C1 segment of cervical spinal cord (tissue), 14 donors: ENCODE measurements at places on chromosomes 6 and 20.

GRCh38 chr6:104591573-104592334, 268.0 kb downstream of the HACE1 start:
- DNase-seq: no peak

- no peak for DNase-seq
Observed at GRCh38 chr6:128303870-128304269, 216.5 kb downstream of the PTPRK start.

DNA sequence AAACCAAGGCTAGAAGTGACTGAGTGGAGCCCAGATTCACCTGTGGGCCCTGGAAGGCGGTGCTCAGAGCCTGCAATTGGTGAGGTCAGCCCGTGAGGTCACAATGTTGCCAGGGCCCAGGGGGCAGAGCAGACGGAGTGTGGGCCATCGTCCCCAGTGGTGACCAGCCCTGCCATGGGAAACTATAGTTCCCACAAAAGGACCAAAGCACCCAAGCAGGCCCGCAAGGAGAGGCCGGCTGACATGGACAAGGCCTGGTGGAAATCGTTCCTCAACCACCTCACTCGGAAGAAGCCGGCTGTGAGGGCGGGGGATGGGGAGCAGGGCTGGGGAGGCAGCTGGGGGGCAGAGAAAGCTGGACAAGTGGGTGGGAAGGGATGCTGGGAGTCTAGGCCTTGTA, at the start of gene C20orf144:
TSS of gene C20orf144 (plus strand) at position 156 of the 400 bp plus-strand sequence. CDS start at position 175, 19 bp downstream.
- DNase-seq: no peak

DNA sequence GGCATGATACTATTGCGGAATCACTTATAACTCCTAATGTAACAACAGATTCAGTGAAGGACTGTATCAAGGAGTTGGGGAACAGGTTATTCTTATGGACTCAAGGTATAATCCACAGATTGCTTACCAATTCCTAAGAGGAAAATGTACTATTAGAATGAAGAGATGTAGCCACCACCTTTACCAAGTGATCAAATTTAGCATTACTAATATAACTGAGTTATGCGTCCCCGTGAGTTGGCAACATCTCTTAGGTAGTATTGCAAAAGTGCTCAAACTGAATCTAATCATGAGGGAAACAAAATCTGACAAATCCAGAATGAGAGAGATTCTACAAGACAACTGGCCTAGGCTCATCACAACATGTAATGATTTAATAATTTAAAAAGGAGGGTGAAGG, 777 bp upstream of the SNRNP48 start:
- no peak for DNase-seq

DNA sequence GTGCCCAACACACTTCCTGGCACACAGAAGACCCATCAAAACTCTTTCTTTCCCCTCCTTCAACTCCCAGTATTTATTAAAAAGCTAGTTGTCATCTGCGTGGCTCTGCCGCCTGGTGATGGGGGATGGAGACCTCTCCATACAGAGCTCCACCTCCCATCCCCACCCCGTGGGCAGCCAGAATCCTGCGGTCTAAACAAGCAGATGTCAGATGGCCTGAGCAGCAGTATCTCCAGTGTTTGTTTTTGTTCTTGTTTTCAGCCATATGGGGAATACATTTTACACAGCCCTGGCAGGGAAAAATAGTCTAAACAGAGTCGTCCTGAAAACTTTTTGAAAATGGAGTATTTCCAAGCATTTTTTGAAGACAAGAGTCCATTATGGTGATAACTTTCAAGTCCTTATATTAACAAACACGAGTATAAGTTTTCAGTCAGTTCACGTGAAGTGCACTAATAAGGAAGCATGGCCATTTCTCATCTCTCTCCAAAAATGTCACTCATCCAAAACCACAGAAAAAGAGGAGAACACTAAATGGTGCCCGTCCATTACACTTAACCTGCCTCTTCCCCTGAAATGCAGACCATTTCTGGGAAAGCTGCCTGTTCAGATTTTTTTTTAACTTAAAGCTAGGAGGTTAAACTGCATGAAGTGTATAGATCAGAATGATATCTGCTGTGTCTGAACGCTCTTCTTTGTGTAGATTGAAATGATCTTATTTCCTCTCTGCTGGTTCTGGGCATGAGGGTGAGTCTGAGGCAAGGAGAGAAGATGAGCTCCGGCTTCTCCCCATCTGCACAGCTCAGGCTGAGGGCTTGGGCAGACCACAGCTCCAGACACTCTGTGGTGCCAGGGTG, 91.0 kb downstream of the TCP11 start:
- peak; percentile 51 for DNase-seq

DNA sequence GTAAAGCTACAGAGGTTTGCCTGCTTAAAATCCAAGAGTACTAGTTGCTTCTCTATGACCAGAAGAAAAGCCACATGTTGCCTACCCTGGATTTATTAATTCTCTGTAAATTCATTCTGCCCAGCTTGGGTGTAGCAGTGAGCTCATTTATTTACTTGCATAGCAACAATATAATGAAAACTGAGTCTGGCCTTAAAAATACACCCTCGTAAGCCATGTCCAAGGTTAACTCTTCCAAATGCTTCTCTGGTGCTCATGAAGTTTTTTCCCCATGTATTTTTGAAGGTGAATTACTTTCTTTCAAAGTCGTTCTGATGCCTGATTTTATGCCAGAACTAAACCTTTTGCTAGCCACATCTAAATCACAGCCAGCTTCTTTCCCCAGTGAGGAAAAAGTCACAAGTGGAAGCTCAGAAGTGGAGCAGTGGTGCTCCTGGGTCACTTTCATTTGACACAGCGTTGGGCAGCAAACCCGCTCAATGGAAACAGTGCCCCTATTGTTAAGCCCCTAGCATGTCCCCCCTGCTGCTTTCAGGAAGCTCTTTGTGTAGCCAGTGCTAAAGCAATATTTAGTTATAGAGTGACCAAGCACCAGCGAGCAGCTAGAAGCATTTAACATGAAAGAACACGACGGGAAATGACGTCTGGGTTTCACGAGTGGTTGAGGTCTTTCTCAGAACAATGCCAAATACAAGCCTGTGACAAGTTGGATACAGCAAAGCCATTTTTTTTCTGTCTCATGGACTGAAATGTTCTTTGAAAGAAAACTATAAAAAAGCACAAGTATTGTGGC, 29.8 kb downstream of the NEDD9 start:
- no peak for DNase-seq

GRCh38 chr6:14197118-14197517, 79.5 kb downstream of the CD83 start:
- no peak for DNase-seq

DNA sequence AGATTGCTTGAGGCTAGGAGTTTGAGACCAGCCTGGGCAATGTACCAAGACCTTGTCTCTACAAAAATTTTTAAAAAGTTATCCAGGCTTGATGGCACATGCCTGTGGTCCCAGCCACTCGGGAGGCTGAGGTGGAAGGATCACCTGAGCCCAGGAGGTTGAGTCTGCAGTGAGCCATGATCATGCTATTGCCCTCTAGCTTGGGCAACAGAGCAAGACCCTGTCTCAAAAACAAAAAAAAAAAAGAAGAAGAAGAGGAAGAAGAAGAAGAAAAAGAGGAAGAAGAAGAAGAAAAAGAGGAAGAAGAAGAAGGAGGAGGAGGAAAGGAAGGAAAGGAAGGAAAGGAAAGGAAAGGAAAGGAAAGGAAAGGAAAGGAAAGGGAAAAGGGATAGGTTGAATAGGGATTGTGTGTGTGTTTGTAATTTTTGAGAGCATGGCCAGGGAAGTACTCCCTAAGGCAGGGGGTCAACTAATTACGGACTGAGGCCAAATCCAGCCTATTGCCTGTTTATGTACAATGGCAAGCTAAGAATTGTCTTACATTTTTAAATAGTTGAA, 43.0 kb upstream of the ZNF217 start:
- no peak for DNase-seq

DNA sequence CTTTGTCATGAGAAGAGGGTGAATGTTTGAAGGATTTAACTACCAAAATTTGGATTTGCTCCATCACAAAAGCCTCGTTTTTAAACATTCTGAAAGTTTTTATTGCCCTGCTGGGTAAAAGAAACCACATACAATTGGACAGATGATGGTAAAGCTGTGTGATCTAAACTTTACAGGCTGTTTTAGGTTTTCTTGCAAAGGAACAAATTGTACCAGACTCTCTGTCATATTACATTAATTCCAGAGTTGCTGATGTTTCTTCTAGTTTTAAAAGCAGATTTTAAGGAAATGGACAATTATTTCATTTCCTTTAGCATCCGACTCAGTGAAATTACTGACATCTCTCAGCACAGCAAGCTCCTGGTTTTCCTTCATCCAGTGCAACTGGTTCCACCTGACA, 53.2 kb downstream of the CRYBG1 start:
- DNase-seq: no peak

DNA sequence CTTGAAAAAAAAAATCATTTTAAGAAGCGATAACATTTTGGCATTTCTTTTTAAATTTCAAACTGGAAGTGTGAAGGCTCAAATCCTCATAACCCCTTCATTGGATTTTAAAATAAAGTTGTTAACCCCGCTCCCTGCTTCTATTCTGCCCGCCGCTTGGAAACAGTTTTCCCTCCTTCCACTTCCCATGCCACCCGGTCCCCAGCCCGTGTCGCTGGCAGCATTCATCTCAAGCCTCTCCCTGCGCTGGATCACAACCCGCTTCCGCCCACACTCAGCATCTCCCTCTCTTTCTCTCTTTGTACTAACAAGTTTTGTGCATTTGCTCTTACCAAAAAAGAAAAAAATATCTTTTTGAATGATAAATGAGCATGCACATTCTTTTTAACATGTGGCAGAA, 15.4 kb upstream of the PDE10A start:
- no peak for DNase-seq

GRCh38 chr20:46438156-46438750, 31.8 kb upstream of the ELMO2 start:
- DNase-seq: peak; percentile 43

- DNase-seq: no peak
Observed at GRCh38 chr6:147131532-147132128, 72.6 kb upstream of the STXBP5 start.

GRCh38 chr6:100889351-100889750, 8.2 kb upstream of the ASCC3 start:
- DNase-seq: no peak

GRCh38 chr6:35441642-35442041, 10.5 kb upstream of the FANCE start:
- no peak for DNase-seq

- no peak for DNase-seq
Observed at GRCh38 chr6:56314683-56315523, 67.5 kb upstream of the COL21A1 start.

DNA sequence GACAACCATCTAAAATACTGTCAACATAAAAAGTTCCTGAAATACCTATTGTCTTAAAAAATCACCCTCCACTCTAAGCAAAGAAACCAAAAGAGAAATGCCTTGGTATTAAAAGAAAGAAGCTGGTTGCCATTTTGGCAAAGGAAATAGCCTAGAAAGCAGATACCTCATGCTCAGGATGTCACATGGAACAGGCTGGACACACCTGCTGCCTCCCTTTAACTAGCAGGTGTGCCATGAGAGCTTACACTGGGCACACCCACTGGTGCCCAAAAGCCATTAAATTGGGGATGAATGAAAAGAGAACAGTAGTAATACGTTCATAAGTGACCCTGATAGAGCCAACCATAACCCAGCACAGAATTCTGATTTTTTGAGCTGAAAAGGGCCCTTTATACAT, 1.5 kb downstream of the SLC23A2 start:
- no peak for DNase-seq

- DNase-seq: no peak
Observed at GRCh38 chr20:5030348-5031205, 29.3 kb upstream of the SLC23A2 start.

- DNase-seq: no peak
Observed at GRCh38 chr6:27026361-27026760, 221.1 kb upstream of the PRSS16 start.

DNA sequence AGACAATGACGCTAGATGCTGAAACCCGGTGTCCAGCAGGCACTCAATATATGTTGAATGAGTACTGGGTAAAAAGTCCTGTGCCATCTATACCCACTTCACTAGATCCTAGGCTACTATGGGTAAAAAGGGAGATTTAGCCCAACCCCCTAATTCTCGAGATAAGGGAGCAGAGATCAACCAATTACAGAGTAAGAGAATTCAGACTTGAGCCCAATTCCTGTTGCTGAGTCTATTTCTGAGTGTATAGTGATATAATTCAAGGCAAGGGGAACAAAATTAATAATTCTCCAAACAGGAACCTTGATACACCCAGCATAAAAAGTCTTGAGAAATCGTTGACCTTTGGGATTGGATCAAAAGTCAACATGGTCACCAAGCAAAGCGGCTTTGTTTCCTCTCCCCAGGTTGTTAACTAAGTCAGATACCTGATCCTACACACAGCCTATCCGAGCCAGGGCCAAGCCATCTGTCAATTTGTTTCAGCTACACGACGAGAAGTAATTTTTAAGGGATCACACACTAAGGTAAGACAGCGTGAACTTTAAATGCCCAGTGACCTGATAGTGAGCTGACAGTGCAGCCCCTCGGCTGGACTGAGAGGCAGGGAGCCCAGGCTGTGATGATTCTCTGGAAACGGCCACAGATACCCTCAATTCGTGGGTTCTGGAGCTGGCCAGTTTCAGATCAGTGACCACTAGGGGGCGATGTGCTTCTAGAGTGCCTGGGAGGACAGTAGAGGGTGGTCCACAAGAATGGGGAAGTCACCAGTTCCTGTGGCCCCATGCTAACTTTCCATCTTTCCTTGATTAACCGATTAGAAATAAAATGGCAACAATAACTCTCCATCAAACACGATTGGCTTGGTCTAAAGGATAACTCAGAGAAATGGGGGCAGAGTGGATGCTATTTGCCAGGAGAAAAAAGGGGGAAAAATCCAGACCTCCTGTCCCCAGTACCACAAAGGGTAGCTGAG, 46.2 kb downstream of the SLC22A23 start:
- peak; percentile 46 for DNase-seq

GRCh38 chr20:31608251-31608945, 3.3 kb downstream of the ID1 start:
- no peak for DNase-seq

DNA sequence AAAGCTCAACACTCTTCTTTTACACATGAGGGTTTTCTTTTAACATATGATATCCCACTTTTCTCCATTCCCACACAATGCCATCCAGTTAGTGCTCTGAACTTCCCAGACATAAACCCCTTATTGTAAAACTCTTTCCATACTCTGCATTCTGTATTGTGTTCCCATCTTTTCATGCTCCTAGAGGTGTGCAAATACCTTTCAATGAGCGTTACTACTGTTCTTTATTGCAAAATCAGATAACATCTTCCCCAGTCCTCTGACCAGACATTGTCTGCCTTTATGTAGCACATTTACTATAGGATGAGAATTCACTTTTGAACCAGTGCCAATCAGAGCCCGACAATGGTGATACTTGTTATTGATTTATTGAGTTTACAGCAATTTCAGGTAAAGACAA, 296.2 kb downstream of the GRIK2 start:
- DNase-seq: no peak
